Liver (tissue), 10 donors: ENCODE measurements at places on chromosomes 7 and 10. TPM values are rescaled to one million over a fixed set of nuclear protein-coding genes. Genes with fewer than 3 reads are reported as not detected.

GRCh38 chr7:158772916-158773315 is 56.4 kb downstream of the ESYT2 start:
- no peak for DNase-seq

DNA sequence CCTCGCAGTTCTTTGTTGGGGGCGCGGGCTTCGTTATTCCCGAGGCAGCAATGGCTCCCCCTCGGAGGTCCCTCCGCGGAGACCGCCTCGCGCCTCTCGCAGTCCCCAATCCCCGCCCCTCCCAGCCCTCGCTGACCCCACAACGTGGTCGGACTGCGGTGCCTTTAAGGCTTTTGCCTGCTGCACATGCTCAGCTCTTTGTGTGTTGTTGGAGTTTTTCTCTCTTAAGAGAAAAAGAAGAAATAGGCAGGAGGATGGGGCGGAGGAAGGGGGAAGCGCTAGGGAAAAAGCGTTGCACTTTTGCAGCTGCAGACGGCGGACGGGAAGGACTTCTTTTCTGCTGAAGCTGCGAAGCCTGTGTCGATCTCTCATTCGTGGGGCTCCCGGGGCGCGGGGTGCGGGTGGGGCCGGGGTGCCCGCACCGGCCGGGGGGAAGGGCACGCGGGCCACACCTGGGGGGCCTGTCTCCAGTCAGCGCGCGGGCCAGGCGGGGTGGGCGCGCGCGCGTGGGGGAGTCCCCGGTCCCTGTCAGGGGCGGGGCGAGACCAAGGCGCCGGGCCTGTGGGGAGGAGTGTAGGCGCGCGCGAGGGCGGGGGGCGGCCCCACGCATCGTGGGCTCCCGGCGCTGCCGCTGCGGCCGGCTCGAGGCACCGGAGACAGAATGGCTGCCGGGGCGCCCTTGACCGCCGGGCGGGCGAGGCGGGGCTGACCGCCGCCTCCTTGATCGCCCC is 445 bp upstream of the ATRNL1 start:
- DNase-seq = peak; percentile 56

The AP4M1 gene
- polyA plus RNA-seq = 3.3 TPM

GRCh38 chr10:88083597-88083989 is 220.2 kb downstream of the PTEN start:
- no peak for DNase-seq

The NEUROD6 gene
- polyA plus RNA-seq = not detected
